Activated T-cell treated with anti-CD3 and anti-CD28 coated beads, Interleukin-2, amount 50 U/mL, for 4 hours (primary cell): ENCODE measurements at places on chromosomes 4 and X. TPM values are rescaled to one million over a fixed set of nuclear protein-coding genes. Genes with fewer than 3 reads are reported as not detected.

SSX4 gene
- total RNA-seq: not detected

TBC1D14 gene
- 45.7 TPM for total RNA-seq

SLC25A4 gene
- total RNA-seq: 11.4 TPM

XAGE1A gene
- total RNA-seq: not detected

TMPRSS11D gene
- not detected for total RNA-seq

EFNB1 gene
- total RNA-seq: 9.9 TPM

SOX3 gene
- total RNA-seq: not detected

BEX2 gene
- 16.0 TPM for total RNA-seq

IKBKG gene
- total RNA-seq: 44.3 TPM

GYPA gene
- total RNA-seq: not detected

UGT2A1 gene
- not detected for total RNA-seq

NDUFA1 gene
- 82.4 TPM for total RNA-seq

IBSP gene
- not detected for total RNA-seq

PPP4R3C gene
- not detected for total RNA-seq

HSD17B13 gene
- total RNA-seq: not detected

CXCL13 gene
- total RNA-seq: 0.56 TPM

RASL11B gene
- total RNA-seq: 0.26 TPM

NLRP2B gene
- not detected for total RNA-seq

DOK7 gene
- not detected for total RNA-seq
